Sigmoid colon (tissue), 7 donors: ENCODE measurements at places on chromosomes 12 and 14. TPM values are rescaled to one million over a fixed set of nuclear protein-coding genes. Genes with fewer than 3 reads are reported as not detected.

Gene PLEK2
- total RNA-seq: not detected

Gene SLC17A8
- total RNA-seq: not detected

Gene RHOJ
- total RNA-seq: 28.5 TPM

Gene INHBE
- total RNA-seq: 0.36 TPM

Gene CFAP54
- 5.0 TPM for total RNA-seq

Gene ACOT6
- total RNA-seq: not detected
